NCI-H2081 treated with DMSO at 0.1 percent for 48 hours (cell line): ENCODE measurements at places on chromosomes 1 and 21.

- DNase-seq, result no peak
These were observed 165.8 kb upstream of the RAB4A start for GRCh38 chr1:229105109-229105508.

GRCh38 chr1:167927046-167927754, 9.3 kb upstream of the DCAF6 start:
- no peak for DNase-seq

DNA sequence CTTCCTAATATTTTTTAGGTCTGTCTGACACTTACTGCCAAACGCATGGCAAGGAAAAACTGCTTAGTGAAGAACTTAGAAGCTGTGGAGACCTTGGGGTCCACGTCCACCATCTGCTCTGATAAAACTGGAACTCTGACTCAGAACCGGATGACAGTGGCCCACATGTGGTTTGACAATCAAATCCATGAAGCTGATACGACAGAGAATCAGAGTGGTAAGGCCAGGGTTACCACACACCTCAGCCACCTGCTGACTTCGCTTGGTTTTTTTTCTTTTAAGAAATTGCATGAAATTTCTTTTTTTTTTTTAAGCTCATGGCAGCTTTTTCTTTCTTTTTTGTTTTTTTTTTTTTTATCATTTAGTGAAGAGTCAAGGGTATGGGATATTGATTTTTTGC, 17.2 kb downstream of the ATP1A1 start:
- DNase-seq, result no peak

GRCh38 chr1:221439008-221439746, 302.7 kb downstream of the DUSP10 start:
- DNase-seq, result no peak

DNA sequence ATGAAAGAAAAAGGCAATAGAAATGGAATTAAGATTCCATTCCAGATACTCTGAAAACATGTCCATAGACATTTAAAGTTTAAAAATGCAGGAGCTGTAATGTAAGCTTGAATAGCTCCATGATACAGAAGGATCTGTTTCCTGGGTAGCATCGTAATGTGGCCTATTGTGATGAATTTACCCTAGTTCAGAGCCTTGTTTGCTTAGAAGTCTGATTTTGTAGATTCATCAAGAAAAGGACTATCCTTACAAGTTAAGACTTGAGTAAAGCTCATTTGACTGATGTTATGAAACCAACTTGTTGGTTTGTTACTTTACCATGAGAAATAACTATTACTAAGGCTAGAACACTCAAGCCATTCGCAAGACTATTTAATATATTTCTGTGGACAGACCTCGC, 55.5 kb downstream of the KIF1B start:
- no peak for DNase-seq
